ENCODE measurements at places on chromosomes 2 and 18. TPM values are rescaled to one million over a fixed set of nuclear protein-coding genes. Genes with fewer than 3 reads are reported as not detected.

Gene CXCR1
- total RNA-seq = not detected

Gene C1GALT1C1L
- total RNA-seq = not detected

GRCh38 chr2:53515435-53516332 lies 251.9 kb upstream of the CHAC2 start:
- DNase-seq = no peak

GRCh38 chr2:114034742-114035141 lies 144.9 kb downstream of the ACTR3 start:
- DNase-seq = no peak

GRCh38 chr18:289026-289425 lies 21.2 kb upstream of the THOC1 start:
- DNase-seq = no peak

GRCh38 chr2:101360232-101360631 lies 27.1 kb downstream of the CREG2 start:
- no peak for DNase-seq

Gene CCDC142
- 21.9 TPM for total RNA-seq

DNA sequence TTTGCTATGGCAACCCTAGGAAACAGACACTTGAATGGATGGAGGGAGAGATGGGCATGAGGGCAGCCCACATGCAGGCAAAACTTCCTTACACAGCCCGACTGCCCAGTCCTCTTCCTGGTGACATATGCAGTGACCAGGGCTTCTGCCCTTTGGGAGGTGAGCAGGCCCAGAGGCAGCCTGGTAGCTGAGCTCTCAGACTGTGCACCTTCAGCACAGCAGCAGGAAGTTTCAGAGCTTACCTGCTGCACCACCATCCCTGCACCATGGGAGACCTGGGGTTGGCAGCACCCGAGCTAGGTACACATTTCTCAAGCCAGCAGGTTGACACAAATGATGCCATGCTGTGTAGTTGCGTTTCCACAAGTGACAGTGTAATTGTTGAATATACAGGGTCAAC lies 97.6 kb upstream of the LMAN1 start:
- DNase-seq = no peak

Gene ARL5A
- 58.2 TPM for total RNA-seq

Gene TEX51
- total RNA-seq = not detected

Gene SNED1
- 2.9 TPM for total RNA-seq

Gene IKZF2
- total RNA-seq = 8.6 TPM

DNA sequence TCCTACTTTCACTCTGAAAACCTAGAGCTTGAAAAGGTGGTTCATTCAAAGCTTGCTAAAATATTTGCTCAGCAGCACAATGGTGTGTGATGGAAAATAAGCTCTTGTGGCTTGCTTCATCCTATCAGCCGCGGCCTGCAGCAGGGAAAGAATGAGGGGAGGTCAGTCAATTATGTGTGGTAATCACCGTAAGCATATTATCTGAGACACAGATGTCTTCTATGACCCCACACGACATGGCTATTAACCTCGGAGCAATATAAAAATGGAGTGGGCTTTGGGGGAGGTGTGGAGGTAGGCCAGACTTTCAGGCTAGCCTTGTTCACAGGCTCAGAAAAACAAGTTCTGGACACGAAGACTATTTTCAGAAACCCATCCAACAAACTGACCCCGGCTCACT lies 98.4 kb upstream of the SIX3 start:
- no peak for DNase-seq

DNA sequence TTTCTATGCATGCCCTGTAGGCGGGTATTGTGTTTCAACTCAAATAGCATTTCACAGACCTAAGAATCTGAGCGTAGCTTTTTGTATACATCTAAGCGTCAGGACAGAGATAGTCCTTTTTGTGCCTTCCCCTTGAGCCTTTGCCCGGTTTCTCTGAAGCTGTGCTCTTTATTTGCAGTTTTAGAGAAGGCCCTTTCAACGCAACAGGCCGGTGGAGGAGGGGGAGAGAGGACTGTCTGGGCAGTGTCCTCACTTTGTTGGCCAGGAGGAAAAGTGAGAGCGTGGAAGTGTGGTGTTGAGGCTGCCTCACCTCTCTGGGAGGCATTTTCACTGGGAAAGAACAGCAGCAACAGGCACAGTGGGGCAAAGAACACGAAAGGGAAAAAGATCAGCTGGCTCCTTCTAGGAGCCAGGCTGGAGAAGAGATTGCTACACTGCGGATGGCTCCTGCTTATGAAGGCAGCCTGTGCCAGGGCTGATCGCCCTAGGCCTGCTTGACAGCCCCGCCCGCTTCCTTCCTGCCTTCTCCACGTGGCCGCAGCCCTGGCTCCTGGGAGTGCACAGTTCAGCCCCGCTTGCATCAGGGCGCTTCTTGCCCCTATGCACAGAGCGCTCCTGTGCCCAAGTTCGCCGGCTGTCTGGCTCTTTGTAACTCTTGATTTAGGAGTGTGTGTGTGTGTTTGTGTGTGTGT lies 195.6 kb upstream of the POU3F3 start:
- DNase-seq = no peak

Gene EVA1A
- 27.3 TPM for total RNA-seq

- no peak for DNase-seq
These were observed 518.2 kb downstream of the NRXN1 start for GRCh38 chr2:50513724-50514123.

Gene L3MBTL4
- total RNA-seq = 0.41 TPM

DNA sequence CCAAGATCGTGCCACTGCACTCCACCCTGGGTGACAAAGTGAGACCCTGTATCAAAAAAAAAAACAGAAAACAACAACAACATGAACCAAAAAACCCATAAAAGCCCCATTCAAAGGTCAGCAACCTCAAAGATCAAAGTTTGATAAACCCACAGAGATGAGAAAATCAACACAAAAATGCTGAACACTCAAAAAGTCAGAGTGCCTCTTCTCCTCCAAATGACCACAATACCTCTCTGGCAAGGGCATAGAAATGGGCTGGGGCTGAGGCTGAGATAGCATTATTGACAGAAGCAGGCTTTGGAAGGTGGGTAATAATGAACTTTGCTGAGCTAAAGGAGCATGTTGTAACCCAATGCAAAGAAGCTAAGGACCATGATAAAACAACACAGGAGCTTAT lies 66.3 kb downstream of the FARP2 start:
- no peak for DNase-seq

DNA sequence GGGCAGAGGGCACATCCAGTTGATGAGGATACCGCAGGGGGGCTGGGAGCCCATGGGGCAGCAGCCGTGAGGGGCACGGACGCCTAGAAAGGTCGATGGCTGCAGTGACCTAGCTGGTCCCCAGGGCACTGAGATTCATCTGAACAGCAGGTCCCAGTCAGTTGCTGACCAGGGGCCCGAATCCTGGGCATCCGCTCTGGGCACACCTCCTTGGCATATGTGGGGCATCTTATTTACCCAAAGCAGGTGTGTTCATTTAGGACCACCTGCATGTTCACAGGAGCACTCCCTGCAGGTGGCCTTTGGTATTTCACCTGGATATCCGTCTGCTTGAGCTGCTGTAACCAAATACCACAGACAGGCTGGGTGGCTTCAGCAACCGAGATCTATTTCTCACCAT lies 72.0 kb upstream of the ODC1 start:
- DNase-seq = no peak

GRCh38 chr18:73677450-73677849 lies 470.2 kb downstream of the FBXO15 start:
- DNase-seq = no peak

Gene GRB14
- total RNA-seq = 2.4 TPM

DNA sequence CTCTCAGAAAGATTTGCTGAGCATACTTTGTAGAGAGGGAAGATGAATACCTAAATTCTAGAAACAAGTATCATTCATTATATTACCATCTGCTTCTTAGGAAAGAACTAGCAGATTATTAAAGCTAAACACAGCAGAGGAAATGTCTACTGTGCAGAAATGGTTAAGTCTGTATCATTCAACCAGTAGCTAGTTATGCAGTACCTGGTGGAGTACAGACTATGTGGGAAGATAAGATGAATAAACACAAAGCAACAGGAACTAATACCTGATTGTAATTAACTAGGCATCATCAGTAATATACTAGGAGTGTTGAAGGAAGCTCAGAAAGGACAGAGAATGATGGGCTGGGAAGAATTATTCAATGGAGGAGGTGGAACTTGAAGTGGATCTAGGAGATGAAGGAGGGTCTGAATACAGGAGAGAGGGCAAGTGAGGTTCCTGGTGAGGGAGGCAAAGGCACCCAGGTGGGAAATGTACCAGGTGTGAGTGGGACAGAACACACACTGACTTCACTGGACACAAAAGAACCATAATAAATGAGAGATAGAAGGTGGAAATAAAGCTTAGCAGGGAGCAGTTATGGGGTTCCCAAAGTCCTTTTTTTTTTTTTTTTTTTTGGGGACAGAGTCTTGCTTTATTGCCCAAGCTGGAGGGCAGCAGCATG lies 9.5 kb downstream of the WDFY1 start:
- no peak for DNase-seq

- DNase-seq = no peak
These were observed 51.2 kb upstream of the HAAO start for GRCh38 chr2:42843611-42844010.

GRCh38 chr2:127592761-127593227 lies 53.2 kb upstream of the GPR17 start:
- DNase-seq = peak; percentile 91

Gene NETO1
- not detected for total RNA-seq

DNA sequence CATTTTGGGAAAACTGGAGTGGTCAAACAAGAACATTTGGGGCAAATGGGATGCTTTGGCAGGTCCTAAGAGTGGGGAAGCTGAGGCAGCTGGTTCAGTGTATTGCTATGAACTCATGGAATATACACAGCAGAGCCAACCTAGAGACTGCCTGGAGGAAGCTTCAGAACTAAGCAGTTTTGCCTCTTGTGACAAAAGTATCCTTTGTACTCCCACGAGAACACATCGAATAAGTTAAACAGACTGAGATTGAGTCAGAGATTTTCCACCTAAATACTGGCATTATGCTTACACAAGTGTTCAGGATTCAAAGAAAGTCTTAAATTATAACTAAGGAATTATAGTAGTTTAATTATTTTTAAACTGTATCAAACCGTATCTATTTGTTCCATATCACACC lies 5.2 kb upstream of the ARMC9 start:
- no peak for DNase-seq

DNA sequence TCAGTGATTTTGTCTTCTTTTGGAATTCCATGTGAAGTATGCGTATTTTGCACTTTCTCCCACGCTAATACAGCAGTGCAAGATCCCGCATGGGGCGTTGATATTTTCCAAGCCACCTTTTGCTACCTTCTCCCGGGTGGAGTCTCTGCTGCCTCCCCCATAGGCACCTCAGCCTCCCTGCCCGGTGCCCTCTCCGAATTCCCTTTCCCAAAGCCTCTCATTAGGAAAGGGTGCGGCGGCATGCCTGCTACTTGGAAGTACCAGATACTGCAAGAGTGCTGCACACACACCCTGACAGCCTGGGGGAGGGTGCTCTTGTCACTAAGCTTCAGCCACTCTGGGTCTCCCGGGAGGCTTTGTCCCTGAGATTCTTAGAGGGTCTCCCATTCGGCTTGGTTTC lies 114.4 kb upstream of the PXDN start:
- DNase-seq = no peak

- DNase-seq = no peak
These were observed at the start of gene SLC16A14 for GRCh38 chr2:230068651-230069055. TSS of gene SLC16A14 (minus strand) at chr2:230068924. CDS start at chr2:230059352, 9,572 bp downstream.

Gene ARHGEF33
- 0.51 TPM for total RNA-seq

GRCh38 chr18:56377231-56377630 lies 261.2 kb downstream of the TXNL1 start:
- no peak for DNase-seq

Gene UGT1A7
- 0.12 TPM for total RNA-seq

Gene ANO7
- total RNA-seq = 1.5 TPM

Gene FOXI3
- total RNA-seq = not detected

Gene CYBRD1
- 84.5 TPM for total RNA-seq

Gene AMER3
- total RNA-seq = not detected

GRCh38 chr2:31228717-31229116 lies 5.2 kb upstream of the EHD3 start:
- DNase-seq = no peak

Gene ACVR1C
- total RNA-seq = 0.05 TPM

DNA sequence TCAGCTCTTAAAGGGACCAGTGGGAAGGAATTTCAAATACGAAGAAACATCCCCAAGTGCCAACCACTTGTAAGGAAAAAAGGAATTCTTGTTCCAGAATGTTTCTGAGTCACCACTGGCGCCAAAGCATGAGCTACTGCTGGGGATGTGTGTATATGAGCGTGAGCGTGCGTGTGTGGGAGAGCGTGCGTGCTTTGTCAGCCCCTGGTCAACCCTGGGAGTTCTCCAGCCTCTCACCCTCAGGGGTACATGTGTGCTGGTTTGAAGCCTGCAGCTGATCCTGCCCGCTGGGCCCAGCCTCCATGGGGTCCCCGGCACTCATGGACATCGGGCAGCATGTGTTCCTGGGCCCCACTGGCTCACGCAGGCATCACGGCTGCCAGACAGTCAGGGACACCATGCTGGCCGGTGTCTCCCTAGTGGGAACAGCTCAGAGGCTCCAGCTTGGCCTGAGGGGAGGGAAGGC lies 17.1 kb downstream of the HS6ST1 start:
- no peak for DNase-seq

DNA sequence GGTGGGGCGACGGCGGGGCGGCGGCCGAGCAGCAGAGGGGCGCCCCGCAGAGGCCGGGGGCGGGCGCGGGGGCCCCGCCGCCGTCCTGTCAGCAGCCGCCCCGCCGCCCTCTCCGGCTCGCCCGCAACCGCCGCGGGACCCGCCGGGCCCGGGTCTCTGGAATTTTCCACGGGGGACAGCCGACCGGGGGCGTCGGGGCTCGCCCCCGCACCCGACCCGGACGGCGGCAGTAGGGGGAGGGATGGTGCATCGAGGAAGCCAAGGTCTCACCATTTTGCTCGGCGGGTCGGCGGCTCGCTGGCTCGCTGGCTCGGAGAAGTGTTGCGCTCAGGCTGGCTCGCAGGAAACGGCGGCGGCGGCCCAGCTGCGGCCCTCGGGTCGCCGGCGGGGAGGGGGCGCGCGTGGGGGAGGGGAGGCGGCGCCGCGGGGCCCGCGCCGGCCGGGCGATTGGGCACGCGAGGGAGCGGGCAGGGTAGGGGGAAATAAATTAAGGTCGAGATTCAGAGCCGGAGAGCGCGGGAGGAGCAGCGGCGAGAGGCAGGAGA lies 405 bp downstream of the PPP3R1 start:
- no peak for DNase-seq

DNA sequence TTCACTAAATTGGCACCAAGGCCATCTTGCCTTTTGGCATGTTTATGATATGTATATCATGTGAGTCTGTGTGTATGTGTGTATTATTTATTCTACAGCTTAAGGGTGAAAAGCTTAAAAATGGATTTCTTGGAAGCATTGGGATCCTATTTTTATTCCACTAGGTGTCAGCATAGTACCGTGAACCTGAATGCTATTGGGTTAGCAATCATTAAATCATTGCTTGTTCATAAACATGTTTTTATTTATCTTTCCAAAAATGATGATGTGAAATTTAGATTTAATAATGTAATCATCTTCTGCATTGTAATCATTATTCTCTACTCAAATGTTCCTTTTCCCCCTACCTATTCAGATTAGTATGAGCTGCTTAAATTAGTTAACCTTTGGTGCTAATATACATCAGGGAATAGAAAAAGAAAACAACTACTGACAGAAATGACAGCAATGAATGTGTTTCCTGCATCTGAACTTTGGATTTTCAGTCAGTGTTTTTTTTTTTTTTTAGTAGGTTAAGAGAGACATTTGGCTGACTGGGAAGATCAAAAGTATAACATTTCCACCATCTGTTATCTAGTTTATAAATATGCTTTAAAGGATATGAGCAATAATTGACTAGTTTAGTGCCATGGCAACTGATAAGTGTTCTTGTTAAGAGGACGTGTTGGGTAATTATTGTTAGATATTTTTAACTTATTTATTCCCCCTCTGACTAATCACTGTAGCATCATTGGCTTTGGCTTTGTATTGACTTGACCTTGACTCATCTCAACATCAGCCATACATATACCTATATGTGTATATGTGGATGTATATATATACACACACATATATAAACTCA lies 14.1 kb upstream of the ZSWIM2 start:
- DNase-seq = no peak

All from chondrocyte (in vitro differentiated cells).